GM03348 (cell line): ENCODE measurements at places on chromosomes 6 and 20.
A peak's percentile ranks its signal among the peaks of the same experiment; 100 is the strongest.

- DNase-seq, result no peak
These were observed 25.5 kb downstream of the PDE10A start for GRCh38 chr6:165637586-165637985.

DNA sequence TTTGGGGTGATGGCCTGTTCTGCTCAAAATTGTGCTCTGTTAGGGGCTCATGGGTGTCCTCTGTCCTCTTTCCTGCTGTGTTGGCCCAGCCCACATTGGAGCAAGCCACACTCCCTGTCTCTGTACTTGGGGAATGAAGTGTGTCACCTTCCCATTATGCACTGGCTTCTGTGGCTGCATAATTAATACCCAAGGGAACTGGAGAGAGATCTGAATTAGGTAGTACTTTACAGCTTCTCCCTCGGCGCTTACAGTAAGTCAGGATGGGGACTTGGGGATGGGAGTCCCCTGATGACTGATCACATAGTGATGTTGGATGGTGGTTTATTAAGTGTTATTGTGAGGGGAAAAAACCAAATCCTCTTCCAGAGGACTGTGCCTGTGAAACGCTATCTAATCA lies 116.6 kb downstream of the FOXO3 start:
- DNase-seq, result no peak

DNA sequence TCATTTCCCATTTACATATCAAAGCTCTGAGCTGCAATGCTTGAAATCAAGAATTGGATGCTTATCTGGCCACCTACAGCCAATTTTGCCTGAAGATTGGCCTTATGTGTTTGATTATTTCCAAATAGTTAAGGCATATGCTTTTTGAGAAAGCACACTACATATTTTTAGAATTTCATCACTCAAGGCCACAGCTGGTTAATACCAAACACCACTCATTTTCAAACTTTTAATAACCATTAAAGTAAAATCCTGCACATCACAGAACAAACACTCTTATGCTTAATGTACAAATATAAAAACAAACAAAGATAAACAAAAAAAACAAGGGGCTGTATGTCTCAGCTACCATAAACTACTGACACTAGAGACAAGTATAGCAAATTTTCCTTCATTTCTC lies 96.9 kb upstream of the HMGCLL1 start:
- no peak for DNase-seq

DNA sequence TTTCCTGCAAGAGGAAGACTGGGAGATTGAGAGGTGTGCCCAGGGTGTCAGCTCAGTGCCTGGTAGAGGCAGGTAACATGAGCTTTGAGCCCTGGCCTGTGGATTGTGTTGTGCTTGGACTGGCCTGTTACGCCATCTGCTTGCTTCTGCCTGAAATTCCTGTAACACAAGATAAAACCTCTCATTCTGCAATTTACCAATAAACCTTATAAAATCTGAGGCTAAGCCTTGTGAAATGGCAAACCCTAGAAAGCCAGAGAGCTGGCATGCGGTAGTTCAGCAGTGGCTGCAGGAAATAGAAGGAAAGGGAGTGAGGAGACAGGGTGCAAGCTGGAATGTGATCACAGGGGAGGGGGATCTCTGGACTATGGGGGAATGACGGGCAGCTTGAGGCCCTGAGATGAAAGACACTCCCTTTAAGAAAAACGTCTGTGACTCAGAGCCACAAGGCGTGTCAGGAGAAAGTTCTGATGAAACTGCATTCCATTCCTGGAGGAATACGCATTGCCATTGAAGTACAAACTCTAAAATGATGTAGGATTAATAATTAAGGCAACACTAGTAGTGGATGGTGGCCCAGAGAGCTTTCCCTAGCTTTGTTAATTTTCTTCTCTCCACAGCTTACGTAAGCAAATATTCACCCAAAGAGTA lies 26.3 kb upstream of the TFAP2A start:
- DNase-seq, result peak; percentile 90

DNA sequence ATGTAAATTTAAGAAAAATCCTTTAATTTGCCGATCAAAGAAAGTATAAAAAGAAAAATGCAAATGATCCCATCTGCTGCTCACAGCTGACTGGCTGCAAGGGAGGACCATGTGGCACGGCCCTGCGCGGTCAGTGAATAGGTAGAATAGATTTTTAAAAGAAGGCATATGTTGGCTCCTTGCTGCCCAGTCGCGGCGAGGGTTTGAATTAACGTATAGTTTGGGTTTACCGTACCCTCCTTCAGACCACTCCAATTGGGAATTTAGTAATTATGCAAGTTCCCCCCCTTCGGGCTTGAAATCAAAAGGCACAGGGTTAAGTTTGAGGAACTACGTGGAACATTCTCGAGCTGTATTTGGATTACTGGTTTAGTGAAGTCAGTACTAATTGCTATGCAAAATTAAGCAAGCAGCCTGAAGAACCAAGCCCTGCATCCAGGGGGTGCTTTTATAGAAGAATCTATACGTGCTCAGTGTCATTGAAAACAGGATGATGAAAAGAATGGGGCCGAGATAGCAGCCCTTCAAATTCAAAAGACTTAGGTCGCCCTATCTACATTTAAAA lies 1.1 kb upstream of the BEND3 start:
- no peak for DNase-seq

GRCh38 chr20:33518071-33518470 lies 28.2 kb downstream of the CBFA2T2 start:
- peak; percentile 26 for DNase-seq

- DNase-seq, result peak; percentile 80
These were observed 189.3 kb upstream of the ARG1 start for GRCh38 chr6:131383421-131384411.
